ENCODE measurements at places on chromosomes 2 and 18.

DNA sequence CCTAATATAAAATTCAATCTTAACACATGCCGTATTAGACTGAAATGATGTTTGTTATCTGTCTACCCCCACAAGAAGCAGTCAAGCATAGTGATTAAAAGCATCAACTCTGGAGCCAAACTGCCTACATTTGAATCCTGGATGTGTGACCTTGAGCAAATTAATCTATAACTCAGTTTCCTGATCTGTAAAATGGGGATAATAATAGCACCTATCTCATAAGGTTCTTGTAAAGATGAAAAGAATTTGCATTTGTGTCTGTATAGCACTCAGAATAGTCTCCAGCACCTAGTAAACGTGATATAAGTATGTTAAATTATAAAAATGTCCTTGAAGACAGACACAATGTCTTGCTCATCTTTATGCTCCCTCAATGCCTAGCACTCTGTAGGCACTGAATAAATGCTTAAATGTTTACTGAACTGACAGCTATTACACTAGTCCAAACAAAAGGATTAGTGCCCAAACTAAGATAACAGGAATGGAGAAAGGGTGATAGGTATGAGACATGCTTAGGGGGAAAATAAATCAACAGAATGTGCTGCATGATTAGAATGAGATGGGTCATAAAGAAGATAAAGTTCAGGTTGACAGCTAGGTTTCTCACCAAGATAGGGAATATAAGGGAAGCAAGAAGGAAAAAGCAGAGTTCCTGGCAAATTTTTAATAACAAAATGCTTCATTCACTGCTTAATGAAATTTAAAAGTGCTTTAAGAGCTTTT is 180.6 kb downstream of the ATAD2B start:
- DNase-seq = no peak

DNA sequence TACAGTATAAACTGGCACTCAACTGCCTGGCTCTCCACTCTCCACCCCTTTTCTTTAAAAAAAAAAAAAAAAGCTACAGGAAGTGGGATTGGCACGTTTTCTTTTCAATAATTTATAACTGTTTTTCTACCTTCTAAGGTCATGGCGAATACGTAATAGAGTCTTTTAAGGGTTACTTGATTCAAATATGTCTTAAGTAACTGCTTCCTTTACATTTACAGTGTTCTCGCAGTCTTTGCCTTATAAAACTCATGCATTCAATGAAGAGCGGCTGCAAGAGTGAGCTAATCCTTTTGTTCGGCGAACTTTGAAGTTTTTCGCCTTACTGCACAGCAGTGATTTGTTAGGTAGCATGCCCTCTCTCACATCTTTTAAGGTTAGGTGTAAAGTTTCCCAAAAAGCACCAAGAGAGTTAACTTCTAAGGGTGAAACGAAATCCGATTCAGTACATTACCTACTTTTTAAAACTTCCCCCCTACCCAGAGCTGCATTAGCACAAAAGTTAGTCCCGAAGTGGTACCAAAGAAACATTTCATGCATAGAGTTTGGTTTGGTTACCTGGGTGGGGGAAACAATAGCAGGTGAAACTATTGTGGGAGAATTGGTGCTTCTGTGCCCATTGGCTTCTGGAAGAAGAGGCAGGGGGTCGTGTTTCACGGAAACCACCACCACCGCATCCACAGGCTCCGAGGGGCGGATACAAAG is 2.0 kb downstream of the KCTD1 start:
- DNase-seq = no peak

GRCh38 chr2:199303728-199304177 is 154.0 kb downstream of the SATB2 start:
- DNase-seq = no peak

GRCh38 chr2:201137505-201138400 is 21.8 kb downstream of the CFLAR start:
- no peak for DNase-seq

- DNase-seq = no peak
Measured at GRCh38 chr2:240109386-240109785, 26.7 kb downstream of the COPS9 start.

GRCh38 chr2:54984476-54984875 is 65.8 kb downstream of the RTN4 start:
- no peak for DNase-seq

GRCh38 chr2:176067589-176068418 is 16.0 kb downstream of the EVX2 start:
- no peak for DNase-seq

- no peak for DNase-seq
Measured at GRCh38 chr2:103132536-103133217, 370.8 kb downstream of the TMEM182 start.

DNA sequence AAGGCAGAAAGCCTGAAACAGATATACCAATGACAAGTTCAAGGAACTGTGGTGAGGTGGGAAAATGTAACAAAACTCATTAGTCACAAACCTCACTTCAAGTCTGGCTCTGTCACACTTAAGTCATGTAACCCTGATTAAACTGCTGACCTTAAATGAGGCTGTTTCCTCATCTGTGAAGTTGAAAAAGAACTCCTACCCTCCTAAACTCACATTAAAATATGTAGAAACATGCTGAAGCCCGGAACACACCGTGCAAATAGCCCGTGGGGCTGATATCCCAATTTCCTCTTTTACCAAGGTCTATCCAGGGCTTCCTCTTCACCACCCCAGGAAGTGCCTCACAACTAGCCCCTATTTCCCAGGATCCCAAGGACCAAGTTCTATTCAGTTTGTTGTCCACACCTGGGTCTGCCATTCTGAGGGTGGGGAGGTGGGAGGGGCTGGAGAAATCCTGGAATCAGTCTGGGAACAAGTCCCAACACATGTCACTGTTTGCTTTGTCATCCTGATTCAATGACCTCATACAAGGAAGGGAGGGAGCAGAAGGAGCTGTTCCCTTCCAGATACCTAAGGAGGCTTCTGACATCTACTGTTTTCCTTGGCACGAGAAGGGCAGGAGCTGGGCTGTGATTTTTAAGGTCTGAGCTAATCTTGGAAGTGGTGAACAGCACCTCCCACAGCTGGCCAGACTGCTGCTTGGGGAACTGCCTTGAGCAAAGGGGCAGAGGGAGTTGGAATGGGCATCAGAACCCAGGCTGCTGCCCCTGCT is 42.3 kb downstream of the SLC4A1AP start:
- DNase-seq = peak; percentile 4

DNA sequence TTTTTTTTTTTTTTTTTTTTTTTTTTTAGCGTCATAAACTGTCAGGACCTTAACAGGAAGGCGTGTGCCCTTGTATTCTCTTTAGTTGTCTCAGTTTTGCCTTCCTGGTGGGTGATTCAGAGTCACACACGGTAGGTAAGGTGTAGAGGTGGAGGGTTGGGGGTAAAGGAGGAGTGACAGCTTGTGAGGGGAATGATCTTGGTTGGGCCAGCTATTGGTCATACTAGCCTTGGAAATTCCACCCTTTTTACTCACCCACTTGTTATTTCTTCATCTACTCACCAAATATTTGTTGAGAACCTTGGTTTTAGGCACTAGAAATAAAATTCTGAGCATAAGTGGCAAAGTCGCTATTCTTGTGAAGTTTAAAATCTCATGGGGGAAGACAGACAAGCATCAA is 22.2 kb downstream of the SMIM21 start:
- no peak for DNase-seq

DNA sequence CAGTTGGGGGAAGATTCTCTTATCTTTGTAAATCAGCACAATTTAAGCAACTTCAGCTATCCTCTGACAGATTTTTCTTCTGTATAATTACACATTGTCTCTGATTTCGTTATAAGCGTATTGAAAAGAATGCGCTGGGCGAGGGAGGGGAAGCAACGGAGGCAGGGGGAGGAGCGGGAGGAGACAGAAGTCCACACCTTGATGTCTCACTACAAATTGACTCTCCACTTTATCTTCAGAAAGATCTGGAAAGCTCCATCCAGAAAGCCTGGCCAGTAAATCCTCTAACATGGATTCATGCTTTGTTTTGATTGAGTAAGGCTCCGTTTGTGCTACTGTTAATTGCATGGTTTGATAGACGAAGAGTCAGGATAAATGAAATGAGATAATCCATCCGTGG is 76.6 kb downstream of the SMIM21 start:
- DNase-seq = no peak

GRCh38 chr2:46125798-46126197 is 171.4 kb upstream of the EPAS1 start:
- DNase-seq = no peak

GRCh38 chr2:98634406-98635092 is 26.2 kb downstream of the UNC50 start:
- peak; percentile 64 for DNase-seq

DNA sequence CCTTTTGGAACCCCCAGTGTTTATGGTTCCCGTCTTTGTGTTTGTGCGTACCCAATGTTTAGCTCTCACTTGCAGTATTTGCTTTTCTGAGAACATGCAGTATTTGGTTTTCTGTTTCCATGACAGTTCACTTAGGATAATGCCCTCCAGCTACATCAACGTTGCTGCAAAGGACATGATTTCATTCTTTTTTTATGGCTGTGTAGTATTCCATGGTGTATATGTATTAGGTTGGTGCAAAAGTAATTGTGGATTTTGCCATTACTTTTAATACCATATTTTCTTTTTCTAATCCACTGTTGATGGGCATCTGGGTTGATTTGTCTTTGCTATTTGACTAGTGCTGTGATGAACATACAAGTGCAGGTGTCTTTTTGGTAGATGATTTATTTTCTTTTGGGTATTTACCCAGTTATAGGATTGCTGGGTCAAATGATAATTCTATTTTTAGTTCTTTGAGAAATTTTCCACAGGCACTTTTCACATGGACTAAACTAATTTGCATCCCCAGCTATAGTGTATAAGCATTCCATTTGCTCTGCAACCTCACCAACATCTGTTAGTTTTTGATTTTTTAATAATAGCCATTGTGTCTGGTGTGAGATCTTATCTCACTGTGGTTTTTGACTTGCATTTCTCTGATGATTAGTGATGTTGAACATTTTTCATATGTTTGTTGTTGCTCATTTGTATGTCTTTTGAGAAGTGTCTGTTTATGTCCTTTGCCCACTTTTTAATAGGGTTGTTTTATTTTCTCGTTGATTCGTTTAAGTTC is 63.6 kb downstream of the CERS6 start:
- no peak for DNase-seq

DNA sequence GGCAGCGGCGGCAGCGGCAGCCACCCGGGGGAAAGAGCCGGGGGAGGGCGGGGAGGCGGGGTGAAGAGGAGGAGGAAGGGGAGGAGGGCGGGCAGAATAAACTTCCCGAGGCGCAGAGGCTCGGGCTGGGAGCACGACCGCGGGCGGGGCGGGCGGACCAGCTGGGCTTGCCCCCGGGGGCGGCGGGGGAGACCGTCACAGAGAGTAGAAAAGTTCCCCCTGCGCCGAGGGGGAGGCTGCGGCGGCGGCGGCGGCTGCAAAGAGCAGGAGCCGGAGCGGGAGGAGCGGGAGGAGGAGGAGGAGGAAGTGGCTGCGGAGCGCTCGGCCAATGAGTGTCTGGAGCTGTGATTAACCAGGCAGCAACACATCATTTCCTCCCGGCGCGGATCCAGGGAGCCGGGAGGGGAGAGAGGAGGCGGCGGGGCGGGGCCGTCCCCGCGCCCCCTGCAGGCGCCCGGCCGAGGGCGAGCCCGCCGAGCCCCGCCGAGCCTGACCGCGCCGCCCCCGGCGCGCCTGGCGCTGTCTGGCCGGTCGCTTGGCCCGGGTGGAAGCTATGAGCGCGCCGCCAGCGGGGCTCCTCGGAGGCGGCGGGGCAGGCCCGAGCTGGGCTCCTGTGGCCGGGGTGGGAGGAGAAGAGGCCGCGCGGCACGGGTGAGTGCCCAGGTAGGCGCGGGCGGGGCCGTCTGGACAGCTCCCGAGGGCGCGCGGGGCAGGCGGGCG is at the start of gene ACVR1:
Gene ACVR1, minus strand, starts transcription at position 265 of the 720 bp plus-strand sequence. CDS start 76,837 bp downstream, outside the sequence.
- peak; percentile 96 for DNase-seq

DNA sequence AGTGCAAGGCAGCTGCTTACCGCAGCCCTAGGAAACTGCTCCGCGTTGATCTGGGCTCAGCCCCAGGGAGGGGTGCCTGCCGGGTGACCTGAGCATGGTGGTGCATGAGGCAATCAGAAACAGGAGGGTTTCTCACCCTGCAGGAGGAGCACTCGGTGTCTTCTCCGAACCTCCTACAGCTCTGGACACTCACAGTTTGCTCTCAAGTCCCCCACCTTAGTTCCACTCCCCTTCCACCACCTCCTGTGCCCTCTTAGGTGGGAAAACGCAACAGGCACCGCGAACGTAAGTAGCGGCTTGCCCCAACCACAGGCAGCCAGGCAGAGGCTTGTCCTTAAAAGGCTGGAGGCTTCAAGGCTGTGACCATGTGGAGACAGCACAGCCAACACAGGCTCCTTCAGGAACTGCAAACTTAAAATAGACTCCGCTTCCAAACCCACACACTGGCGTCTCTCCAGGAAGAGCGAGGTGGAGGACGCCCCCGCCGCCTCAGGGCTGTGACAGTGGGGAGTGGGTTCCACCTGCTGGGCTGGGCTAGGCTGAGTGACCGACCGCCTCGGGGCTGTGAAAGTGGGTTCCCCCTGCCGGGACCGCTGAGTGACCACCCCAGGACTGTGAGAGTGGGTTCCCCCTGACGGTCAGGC is 71.6 kb downstream of the NDUFA10 start:
- DNase-seq = no peak

GRCh38 chr2:136055929-136056688 is 61.8 kb downstream of the CXCR4 start:
- DNase-seq = no peak

- no peak for DNase-seq
Measured at GRCh38 chr2:28941008-28941407, 40.1 kb upstream of the TOGARAM2 start.

DNA sequence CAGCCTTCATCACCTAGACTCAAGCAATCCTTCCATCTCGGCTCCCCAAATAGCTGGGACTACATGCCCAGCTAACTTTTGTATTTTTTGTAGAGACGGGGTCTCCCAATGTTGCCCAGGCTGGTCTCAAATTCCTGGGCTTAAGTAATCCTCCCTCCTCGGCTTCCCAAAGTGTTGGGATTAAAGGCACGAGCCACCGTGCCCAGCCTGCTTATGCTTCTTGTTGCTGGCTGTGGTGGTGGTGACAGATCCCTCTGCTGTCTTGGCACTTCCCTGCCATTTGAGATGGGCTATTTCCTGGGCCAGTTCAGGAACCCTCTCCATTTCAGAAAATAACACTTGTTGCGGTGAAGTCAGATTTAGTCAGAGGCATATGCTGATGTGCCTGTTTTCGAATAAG is 28.8 kb downstream of the GATA6 start:
- DNase-seq = no peak

DNA sequence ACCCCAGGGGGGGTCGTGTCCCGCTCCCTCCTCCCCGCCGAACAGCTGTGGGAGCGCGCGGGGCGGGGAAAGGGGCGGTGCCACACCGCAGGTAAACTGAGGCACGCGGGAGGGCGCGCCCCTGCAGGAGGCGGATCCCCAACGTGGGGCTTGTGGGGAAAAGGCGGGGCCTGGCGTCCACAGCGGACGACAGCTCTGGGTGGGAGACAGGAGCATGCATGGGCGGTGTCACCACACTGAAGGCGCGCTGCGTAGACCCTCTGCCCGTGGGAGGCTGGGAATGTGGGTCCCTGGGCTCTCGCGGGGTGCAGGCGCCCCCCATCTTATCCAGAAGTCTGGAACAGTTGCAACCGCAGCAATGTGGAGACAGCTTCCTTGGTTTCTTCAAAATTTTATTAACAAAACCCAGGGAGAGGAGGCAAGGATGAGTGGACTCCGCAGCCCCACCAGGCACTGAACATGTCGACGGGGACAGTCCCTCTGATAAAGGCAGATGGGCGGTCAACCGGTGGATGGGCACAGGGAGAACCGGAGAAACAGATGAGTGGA is 723 bp upstream of the MBD1 start:
- DNase-seq = no peak

GRCh38 chr18:36396190-36396589 is 98.7 kb downstream of the FHOD3 start:
- DNase-seq = no peak

All from Kasumi-1 (cell line).